ENCODE measurements at places on chromosomes 12 and 14. TPM values are rescaled to one million over a fixed set of nuclear protein-coding genes. Genes with fewer than 3 reads are reported as not detected.

Gene TRHDE
- 5.5 TPM for total RNA-seq

- DNase-seq: no peak
- H3K4me3 ChIP-seq: no peak overlapping the region
- H3K27ac ChIP-seq: no peak overlapping the region
Observed at GRCh38 chr12:810671-811415, 58.5 kb downstream of the WNK1 start.

GRCh38 chr12:13101821-13102375 lies 1.6 kb downstream of the GSG1 start:
- H3K4me3 ChIP-seq: peak overlapping the region; percentile 38
- peak overlapping the region; percentile 99 for H3K27ac ChIP-seq
- no peaks in the 10 kb centered on the region for H3K36me3 ChIP-seq
- H3K4me1 ChIP-seq: no peaks in the 10 kb centered on the region

DNA sequence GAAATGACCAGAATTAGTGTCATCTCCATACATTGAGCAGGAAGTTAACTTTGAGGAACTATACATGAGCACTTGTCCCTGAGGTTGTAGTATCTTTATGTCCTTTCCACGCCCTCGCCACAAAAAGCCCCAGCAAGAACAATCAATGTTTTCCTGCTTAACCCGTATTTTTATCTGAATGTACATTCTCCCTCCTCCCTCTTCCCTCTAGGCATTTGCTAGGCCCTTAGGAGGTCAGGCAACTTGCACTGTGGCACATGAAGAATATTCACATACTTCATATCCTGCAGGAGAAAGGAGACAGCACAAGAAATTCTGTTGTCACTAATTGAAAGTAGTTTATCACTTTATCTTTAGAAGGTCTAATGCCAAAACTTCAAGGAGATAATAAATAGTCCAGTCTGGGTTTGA lies 18.1 kb upstream of the DUSP6 start:
- H3K4me3 ChIP-seq: no peak overlapping the region
- DNase-seq: no peak
- peaks cover 4% of the 10 kb centered on the region for H3K4me1 ChIP-seq
- H3K27ac ChIP-seq: no peak overlapping the region

GRCh38 chr14:41558490-41558889 lies 48.2 kb upstream of the LRFN5 start:
- H3K4me1 ChIP-seq: no peaks in the 10 kb centered on the region
- H3K27me3 ChIP-seq: no peaks in the 10 kb centered on the region
- H3K36me3 ChIP-seq: no peaks in the 10 kb centered on the region
- DNase-seq: no peak
- H3K27ac ChIP-seq: no peak overlapping the region
- H3K4me3 ChIP-seq: no peak overlapping the region

DNA sequence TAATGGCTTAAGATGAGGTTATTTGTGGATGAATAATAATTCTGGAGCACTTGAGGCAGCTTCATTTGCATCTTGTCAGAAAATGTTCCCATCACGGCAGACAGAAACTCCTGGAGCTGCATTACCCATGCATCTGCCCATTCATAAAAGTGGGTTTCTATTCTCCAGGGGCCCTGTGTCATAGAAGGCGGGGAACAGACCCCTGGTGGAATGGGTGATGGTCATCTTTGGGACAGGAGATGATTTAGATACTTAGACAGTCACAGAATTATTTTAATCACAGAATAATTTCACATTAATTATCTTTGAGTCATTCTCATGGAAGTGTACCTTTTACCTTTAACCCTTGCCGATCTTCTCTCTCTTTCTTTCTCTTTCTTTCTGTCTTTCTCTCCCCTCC lies 980.7 kb upstream of the TMEM132C start:
- H3K4me1 ChIP-seq: no peaks in the 10 kb centered on the region
- no peak overlapping the region for H3K4me3 ChIP-seq
- no peak overlapping the region for H3K27ac ChIP-seq
- no peaks in the 10 kb centered on the region for H3K27me3 ChIP-seq

Gene LRTM2
- not detected for total RNA-seq

GRCh38 chr14:65187421-65188049 lies 85.2 kb upstream of the MAX start:
- no peaks in the 10 kb centered on the region for H3K4me1 ChIP-seq
- no peaks in the 10 kb centered on the region for H3K36me3 ChIP-seq
- H3K4me3 ChIP-seq: no peak overlapping the region
- H3K27me3 ChIP-seq: no peaks in the 10 kb centered on the region
- DNase-seq: no peak

GRCh38 chr14:102474934-102475333 lies 34.6 kb downstream of the ANKRD9 start:
- H3K27ac ChIP-seq: no peak overlapping the region
- H3K36me3 ChIP-seq: no peaks in the 10 kb centered on the region
- no peak for DNase-seq
- no peaks in the 10 kb centered on the region for H3K27me3 ChIP-seq

DNA sequence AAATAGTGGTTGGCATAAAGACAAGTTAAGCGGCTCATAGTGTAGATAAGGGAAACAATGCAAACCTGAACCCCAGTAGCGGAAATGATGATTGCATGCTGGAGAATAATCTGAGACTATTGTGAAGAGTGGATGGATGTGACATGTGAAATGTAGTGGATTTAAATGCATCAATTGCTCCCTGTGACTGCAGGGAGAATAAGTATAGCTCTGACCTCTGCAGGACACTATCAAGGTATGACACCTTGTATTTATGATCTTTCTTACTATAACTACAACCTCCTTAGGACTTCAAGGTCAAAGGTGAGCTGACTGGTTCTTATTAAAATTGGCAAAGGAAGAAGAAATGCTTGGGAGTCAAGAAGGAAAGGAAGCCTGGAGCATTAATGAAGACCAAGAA lies 285.6 kb downstream of the GRIN2B start:
- H3K36me3 ChIP-seq: no peaks in the 10 kb centered on the region
- no peak for DNase-seq
- no peaks in the 10 kb centered on the region for H3K27me3 ChIP-seq
- H3K27ac ChIP-seq: no peak overlapping the region
- H3K4me3 ChIP-seq: no peak overlapping the region
- H3K4me1 ChIP-seq: no peaks in the 10 kb centered on the region

DNA sequence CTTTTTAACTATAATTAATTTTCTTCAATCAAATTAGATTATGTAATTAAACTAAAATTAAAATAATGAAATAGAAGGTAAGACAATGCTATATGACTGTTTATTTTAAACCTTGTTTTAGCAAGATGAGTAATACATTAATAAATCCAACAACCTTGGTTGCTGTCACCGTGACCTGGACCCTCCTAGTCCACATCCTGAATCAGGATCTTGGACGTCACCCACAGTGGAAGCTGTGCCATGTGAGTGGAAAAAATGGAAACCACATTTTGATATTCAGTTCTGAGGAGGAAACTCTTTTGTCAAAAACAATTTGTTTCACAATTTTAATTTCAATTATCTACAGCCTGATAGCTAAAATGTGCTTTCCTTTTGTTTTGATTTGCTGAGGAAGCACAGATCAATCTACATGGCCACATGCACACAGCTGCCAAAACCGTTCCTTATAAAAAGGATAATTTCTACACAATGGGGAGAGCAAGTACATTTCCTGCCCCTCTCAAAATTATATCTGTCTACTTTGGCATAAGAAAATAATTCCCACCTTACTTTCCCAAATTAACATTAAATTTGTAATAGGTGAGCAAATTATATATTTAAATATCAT lies 255.5 kb downstream of the RASSF9 start:
- no peaks in the 10 kb centered on the region for H3K4me1 ChIP-seq
- H3K27ac ChIP-seq: no peak overlapping the region
- no peaks in the 10 kb centered on the region for H3K36me3 ChIP-seq
- DNase-seq: peak; percentile 40
- H3K4me3 ChIP-seq: no peak overlapping the region
- H3K27me3 ChIP-seq: no peaks in the 10 kb centered on the region

Gene FOXM1
- not detected for total RNA-seq

Gene CFAP54
- 1.3 TPM for total RNA-seq

DNA sequence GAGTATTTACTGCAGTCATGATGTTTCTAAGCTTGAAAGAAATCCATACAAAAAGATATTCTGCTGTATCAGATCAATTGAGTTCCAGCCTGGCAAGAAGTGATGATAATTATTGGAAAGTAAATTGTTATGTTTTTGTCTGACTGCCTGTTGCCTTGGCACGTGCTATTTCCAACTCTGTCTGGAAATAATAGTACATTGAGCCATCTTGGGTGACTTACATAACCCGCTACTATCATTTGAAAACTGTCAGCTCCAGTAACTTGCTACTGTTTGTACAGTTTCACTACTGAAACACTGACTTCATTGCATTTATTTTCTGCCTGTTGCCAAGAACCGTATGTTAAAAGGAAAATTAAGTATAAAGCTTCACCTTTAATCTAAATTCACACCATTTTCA lies 318.6 kb downstream of the ITPR2 start:
- no peaks in the 10 kb centered on the region for H3K36me3 ChIP-seq
- H3K27ac ChIP-seq: no peak overlapping the region
- H3K27me3 ChIP-seq: no peaks in the 10 kb centered on the region
- H3K4me1 ChIP-seq: no peaks in the 10 kb centered on the region
- H3K4me3 ChIP-seq: no peak overlapping the region
- DNase-seq: no peak

- H3K4me1 ChIP-seq: no peaks in the 10 kb centered on the region
- no peak overlapping the region for H3K27ac ChIP-seq
- H3K27me3 ChIP-seq: no peaks in the 10 kb centered on the region
- no peak for DNase-seq
Observed at GRCh38 chr12:51797301-51797700, 51.2 kb downstream of the FIGNL2 start.

- H3K27ac ChIP-seq: no peak overlapping the region
- no peaks in the 10 kb centered on the region for H3K36me3 ChIP-seq
- no peak for DNase-seq
- H3K4me1 ChIP-seq: peaks cover 10% of the 10 kb centered on the region
Observed at GRCh38 chr12:46256942-46257341, 11.9 kb downstream of the SLC38A1 start.

GRCh38 chr12:104877103-104877705 lies 80.9 kb downstream of the SLC41A2 start:
- H3K4me3 ChIP-seq: no peak overlapping the region
- no peaks in the 10 kb centered on the region for H3K4me1 ChIP-seq
- no peak overlapping the region for H3K27ac ChIP-seq

Gene SERPINA3
- 109 TPM for total RNA-seq

Gene GYS2
- total RNA-seq: not detected

- no peaks in the 10 kb centered on the region for H3K36me3 ChIP-seq
- H3K27me3 ChIP-seq: no peaks in the 10 kb centered on the region
- no peak for DNase-seq
- H3K4me1 ChIP-seq: no peaks in the 10 kb centered on the region
- H3K4me3 ChIP-seq: no peak overlapping the region
- H3K27ac ChIP-seq: no peak overlapping the region
Observed at GRCh38 chr12:75641031-75641780, 129.8 kb upstream of the KRR1 start.

- no peak overlapping the region for H3K27ac ChIP-seq
- no peak for DNase-seq
- no peaks in the 10 kb centered on the region for H3K27me3 ChIP-seq
- H3K4me1 ChIP-seq: no peaks in the 10 kb centered on the region
Observed at GRCh38 chr14:58607131-58607951, 30.4 kb upstream of the DACT1 start.

DNA sequence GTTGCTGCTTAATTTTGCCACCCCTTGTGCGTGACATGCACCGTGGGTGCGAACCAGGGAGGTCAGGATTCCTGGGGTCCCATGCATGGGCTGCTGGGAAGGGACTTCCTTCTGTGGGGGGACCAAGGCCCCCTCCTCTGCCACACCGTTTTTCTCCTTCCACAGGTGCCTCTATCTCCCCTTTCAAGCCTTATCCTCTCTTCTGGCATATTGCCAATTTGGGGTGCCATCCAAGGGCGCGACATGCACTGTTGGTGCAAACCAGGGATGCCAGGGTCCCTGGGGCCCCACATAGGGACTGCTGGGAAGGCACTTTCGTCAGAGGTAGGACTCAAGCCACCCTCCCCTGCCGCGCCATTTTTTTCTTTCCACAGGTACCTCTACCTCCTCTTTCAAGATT lies 289.0 kb downstream of the ALG10 start:
- H3K27ac ChIP-seq: no peak overlapping the region
- no peaks in the 10 kb centered on the region for H3K27me3 ChIP-seq
- H3K4me3 ChIP-seq: no peak overlapping the region
- no peak for DNase-seq
- no peaks in the 10 kb centered on the region for H3K4me1 ChIP-seq

- no peak overlapping the region for H3K27ac ChIP-seq
- DNase-seq: no peak
- no peaks in the 10 kb centered on the region for H3K4me1 ChIP-seq
- no peaks in the 10 kb centered on the region for H3K27me3 ChIP-seq
- no peak overlapping the region for H3K4me3 ChIP-seq
Observed at GRCh38 chr14:67569651-67570290, 30.3 kb downstream of the PIGH start.

Gene ESR2
- 8.2 TPM for total RNA-seq

DNA sequence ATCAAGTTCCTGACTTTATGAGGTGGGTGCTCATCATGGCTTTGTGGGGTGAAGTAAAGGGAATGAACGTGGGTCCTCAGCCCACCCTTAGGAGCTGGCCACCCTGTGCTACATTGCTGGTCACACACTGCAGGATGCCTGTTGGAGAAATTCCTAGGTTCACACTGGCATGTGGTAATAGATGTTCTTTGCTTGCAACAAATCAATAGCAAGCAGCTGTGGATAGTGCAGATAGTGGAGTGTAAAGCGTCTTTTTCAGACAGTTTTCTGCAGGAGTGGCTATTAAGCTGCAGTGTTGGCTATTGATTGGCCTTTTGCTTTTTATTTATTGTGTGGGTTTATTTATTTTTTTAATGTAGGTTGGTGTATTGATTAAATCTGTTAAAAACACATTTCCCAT lies 822.7 kb downstream of the NRXN3 start:
- no peaks in the 10 kb centered on the region for H3K36me3 ChIP-seq
- no peak overlapping the region for H3K27ac ChIP-seq
- no peaks in the 10 kb centered on the region for H3K4me1 ChIP-seq
- no peak overlapping the region for H3K4me3 ChIP-seq

DNA sequence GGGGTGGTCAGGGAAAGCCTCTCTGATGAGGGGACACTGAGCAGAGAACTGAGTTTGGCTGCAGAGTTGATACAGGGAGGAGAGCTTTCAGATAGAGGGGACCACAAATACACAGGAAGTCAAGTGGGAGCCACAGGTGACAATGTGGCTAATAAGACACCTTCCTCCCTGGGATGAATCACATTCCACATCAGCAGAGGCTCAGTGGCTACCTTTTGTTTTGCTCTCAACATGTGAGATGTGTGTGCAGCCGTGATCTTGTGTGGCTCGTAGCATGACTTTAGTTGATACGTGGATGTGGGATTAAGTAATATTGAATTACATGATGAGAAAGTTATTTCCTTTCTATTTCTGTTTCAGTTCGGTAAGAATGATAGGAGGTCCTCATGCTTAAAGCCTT lies 7.5 kb downstream of the CRADD start:
- no peak for DNase-seq
- peak overlapping the region; percentile 99 for H3K27ac ChIP-seq
- no peak overlapping the region for H3K4me3 ChIP-seq
- H3K4me1 ChIP-seq: peaks cover 5% of the 10 kb centered on the region

Gene BCL2L14
- not detected for total RNA-seq

Gene PTHLH
- total RNA-seq: not detected

All from uterus (tissue), 4 donors.